ENCODE measurements at places on chromosomes 6 and 20. TPM values are rescaled to one million over a fixed set of nuclear protein-coding genes. Genes with fewer than 3 reads are reported as not detected.

GRCh38 chr6:139863346-139863745 is 488.9 kb upstream of the CITED2 start:
- DNase-seq: no peak

Gene TINAG
- total RNA-seq: 0.15 TPM

GRCh38 chr20:9928955-9929354 is 90.1 kb upstream of the PAK5 start:
- DNase-seq: no peak

DNA sequence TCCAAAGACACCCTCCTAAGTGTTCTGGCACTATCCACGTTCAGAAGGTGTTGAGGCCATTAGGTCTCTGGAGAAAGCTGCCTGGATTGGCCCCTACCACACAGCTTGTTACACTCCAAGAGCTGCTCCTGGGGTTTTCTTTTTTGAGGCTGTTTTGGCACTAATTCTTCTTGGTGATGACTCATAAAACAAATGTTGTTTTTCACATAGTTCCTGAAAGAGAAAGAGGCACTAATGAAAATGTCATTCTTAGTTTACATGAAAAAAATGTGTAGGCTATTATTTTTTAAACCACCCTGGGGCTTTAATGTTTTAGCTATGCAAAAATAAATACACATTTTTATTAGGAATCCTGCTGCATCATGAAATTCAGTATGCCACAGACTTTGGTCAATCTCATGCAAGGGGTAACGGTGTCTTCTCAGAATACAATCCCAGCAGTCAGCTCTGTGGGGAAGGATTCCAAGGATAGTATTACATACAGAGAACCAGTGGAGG is 38.1 kb downstream of the TBPL1 start:
- DNase-seq: no peak

DNA sequence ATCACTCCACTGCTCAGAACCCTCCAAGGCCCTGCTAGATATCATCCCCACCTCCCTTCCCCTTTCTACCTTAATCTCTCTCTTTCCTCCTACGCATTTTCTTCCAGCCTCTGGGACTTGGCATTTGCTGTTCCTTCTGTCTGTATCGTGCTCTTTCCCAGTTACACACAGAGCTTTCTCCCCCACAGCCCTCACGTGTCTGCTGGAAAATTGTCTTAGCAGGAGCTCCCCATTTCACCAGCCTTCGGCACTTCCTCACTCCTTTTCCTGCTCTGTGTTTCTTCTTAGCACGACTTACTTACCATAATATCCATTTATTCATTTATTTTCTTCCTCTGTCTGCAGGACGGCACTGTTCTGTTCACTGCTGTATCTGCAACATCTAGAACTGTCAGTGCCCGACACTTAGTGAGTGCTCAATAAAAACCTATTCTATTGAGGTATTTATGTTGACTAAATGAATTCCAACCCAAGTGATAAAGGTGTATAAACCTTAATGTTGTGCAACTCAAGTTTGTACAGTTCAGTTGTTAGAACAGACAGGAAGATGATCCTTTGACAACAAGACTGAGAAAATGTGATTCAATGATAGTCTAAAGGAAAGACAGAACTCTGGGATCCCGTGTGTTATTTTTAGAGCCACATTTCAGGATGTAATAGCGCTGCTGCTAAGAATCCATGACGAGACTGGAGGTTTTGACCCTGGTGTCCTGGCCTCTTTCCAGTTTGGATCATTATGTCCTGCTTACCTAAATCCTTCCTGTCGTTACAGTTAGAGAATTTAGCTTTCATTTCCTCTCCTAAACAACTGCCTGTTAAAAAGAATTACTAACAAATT is 170.1 kb upstream of the LAMP5 start:
- DNase-seq: no peak

Gene TGIF2
- total RNA-seq: 7.6 TPM

- no peak for DNase-seq
Observed at GRCh38 chr6:13423252-13423651, 64.1 kb downstream of the GFOD1 start.

Gene SLC22A1
- total RNA-seq: 0.17 TPM

DNA sequence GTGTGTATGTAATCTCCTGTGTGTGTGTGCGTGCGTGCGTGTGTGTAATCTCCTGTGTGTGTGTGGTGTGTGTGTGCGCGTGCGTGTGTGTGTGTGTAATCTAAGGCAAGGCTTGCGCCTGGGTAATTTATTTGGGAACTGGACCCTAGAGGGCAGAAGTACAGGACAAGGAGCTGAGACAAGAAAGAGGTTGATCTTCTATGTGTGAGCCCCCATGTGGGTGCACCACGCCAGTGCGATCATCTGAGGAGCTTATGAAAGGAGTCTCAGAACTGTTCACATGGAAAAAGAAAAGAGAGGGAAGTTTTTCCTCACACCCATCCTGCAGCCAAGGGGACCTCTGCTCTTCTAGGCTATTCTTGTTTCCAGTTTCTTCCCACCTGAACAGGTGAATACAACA is 220.1 kb upstream of the GGTLC1 start:
- no peak for DNase-seq

All from left ventricle myocardium superior (tissue), 1 donor.